ENCODE measurements at places on chromosomes 12 and 14.
A peak's percentile ranks its signal among the peaks of the same experiment; 100 is the strongest.

GRCh38 chr14:68612049-68612448, 180.8 kb downstream of the ZFP36L1 start:
- DNase-seq = no peak

GRCh38 chr12:49904601-49905000, 901 bp upstream of the FAIM2 start:
- no peak for DNase-seq

DNA sequence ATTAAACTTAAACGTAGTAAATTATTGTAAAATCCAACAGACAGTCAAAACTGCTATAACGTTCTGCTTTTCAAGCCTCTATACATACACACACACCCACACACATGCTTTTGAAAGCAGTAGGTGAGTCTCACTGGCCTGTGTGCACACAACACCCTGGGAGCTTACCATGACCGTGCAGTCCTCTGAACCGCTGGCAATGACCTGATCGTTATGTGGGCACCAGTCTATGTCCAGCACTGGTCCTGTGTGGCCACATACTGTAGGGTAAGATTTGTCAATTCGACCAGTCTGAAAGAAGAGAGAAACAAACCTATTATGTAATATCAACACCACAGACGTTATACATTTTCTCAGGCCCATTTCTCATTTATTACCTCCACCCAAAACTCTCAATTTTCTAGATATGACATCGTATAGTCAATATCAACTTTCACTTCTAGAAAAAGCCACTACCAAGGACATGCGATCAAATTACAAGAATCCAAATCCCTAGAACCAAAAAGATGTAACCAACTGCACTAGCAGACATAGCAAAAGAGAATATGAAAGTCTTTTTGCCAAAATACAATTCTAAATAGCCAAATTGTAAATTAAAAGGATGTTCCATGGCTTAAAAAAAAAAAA, 44.5 kb upstream of the SELPLG start:
- no peak for DNase-seq

GRCh38 chr12:120183211-120183631, 11.3 kb downstream of the GCN1 start:
- DNase-seq = no peak

DNA sequence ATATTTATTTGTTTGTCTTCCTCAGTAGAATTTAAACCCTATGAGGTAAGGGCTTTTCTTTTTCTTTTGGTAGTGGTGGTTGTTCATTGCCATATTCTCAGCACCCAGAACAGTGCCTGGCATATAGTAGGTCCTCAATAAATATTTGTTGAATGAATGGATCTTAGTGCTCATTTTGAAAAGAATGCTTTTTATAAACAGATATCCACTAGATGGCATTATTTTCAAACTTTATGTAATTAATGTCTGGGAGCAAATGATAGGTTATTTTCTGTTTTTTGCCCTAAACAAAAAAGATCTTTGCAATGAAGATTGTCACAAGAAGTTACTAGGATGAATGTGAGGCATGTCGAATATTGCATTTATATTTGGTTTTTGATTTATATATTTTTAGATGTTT, 64.1 kb downstream of the RAD51B start:
- DNase-seq = no peak

DNA sequence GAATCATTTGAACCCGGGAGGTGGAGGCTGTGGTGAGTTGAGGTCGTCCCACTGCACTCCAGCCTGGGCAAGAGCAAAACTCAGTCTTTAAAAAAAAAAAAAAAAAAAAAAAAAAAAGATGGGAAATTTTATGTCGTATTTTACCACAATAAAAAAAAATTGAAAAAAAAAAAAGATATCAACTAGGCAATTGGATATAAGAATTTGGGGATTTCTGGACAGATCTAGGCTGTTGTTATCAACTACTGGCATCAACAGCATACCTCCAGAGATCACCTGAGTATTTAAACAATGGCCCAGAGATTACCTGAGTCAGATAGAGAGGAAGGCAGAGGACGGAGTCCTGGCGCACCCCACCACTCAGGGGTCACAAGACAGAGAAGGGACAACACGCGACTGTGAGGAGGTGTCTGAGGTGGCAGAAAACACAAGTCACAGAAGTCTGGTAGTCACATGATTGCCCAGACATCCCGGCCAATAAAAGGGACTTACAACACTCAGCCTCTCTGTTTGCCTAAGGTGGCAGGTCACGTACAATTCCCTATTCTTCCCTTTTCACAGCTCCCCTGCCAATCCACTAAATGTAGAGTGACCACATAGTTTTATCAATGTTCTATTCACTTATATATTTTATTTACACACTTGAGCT, 1.8 kb downstream of the SPRING1 start:
- DNase-seq = no peak

DNA sequence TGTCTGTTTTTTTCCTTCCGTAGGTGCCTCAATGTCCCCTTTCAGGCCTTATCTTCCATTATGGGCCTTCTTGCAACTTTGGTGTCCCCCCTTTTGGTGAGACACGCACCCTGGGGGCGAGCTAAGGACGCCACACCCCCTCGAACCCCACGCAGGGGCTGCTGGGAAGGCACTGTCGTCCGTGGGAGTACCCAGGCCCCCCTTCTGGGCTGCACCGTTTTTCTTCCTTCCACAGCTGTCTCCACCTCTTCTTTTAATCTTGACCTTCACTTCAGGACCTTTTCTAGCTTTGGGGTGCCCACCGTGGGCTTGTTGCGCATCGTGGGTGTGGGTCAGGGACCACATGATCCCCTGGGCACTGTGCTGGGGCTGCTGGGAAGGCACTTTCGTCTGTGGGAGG, 271.8 kb downstream of the ALG10 start:
- DNase-seq = no peak

- DNase-seq = no peak
Observed at GRCh38 chr12:42631513-42631912, 42.0 kb upstream of the PRICKLE1 start.

DNA sequence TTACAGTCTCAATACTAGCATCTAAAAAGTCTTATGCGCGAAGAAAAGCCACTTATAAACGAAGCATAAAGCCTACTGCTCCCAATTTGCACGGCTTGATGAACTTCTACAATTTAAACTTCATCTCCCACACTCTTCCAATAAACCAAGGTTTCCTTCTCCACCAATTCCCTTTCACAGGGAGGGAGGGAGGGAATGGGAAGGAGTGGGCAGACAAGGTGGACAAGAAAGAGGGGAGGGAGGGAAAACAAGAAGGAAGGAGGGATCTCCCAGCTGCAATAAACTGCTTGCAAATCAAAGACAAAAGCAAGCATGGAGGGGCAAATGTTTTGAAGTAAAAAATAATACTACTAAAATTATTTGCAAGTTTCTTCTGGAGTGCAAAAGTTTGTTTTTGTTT, 64.5 kb downstream of the MED13L start:
- no peak for DNase-seq

DNA sequence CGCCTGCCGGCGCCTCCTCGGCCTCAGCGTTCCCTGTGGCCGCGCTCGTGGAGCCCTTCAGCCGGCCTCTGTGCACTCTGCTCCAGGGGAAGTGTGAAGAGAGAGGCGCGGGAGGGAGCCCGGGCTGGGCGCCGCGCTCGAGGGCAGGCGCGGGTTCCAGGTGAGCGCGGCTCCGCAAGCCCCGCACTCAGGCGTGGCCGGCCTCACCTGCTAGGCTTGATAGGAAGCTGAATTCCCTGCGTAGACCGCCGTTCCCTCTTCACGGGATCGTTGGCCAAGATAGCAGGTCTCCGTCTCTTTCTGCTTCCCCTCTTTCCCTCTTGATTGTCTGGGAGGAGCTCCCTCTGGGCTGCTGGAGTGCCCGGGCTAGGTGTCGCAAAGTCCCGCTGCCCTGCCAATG, 89.7 kb downstream of the ASCL4 start:
- no peak for DNase-seq

GRCh38 chr12:126648074-126648473, 1582.8 kb downstream of the AACS start:
- no peak for DNase-seq

GRCh38 chr12:70536650-70537049, 100.6 kb downstream of the PTPRB start:
- no peak for DNase-seq

- no peak for DNase-seq
Observed at GRCh38 chr12:106369624-106370346, 12.2 kb downstream of the POLR3B start.

GRCh38 chr14:89773644-89774316, 180.8 kb downstream of the EFCAB11 start:
- peak; percentile 51 for DNase-seq

DNA sequence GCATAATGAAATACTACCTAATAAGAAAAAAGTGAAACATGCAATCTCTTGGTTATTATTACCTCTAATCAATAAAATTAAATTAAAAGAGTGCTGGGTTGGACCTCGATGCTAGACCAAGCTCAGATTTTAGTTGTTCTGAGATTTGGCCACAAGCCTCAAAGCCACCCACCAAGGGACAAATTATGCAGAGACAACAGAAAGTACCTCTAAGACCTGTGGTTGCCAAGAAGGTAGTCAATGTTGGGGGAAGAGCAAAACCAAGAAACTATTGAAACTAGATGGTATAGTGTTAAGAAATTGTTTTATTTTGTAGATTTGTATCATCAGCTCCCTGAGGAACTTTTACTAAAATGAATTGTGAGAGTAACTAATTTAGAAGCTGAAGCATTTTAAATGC, 43.8 kb upstream of the ARID2 start:
- DNase-seq = no peak

- DNase-seq = no peak
Observed at GRCh38 chr12:23947395-23947794, 2.1 kb downstream of the SOX5 start.

DNA sequence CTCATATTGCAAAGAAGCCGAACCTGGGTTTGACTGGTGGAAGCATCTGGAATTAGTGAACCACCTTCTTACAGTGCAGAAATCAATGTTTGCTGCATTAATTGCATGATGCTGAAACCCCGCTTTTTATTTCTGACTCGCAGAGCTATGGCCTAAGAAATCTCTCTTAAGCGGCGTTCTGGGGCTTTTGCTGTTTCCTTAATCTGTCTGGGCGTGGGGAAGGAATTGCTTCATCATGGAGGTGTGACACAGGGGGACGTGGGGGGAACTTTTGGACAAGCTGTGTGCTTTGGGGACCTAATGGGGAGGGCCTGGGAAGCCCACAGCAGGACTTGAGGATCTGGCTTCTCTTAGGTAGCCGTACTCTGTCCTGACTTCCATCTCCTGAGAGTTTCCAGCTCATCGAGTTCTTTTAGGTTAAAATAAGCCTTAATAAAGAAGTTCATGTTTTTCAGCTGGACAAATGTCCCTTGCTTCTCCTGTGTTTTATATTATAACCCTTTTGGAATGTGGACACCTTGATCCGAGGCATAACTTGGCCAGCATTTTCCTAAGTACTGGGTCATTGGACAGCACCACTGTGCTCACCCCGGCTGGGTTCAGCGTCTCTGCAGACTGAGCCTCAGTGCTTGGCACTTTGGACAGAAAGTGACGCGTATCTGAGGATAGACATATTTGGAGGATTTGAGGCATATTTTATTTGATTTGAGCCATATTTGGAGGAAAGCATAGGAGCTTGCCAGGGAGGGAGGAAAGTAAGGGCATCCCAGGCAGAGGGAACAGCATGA, 192.1 kb upstream of the MYL2 start:
- DNase-seq = no peak

DNA sequence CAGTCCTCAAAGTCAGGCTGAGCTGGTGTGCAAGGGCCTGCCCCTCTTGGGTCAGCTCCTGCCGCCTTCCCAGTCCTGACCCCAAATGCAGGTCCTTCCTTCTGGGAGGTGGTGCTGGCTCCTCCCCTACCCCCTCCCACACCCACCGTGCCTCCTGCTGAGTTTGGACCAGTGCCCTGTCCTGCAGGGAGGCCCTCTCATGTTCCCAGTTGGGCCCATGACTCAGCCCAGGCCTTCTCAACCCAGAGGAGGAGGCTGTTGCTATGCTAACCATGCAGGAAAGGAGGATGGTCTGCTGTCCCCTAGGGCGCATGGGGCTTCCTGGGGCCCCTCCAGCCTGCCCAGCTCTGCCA, 4.4 kb downstream of the ZBTB42 start:
- no peak for DNase-seq

GRCh38 chr12:50734409-50735263, 29.3 kb upstream of the ATF1 start:
- no peak for DNase-seq

DNA sequence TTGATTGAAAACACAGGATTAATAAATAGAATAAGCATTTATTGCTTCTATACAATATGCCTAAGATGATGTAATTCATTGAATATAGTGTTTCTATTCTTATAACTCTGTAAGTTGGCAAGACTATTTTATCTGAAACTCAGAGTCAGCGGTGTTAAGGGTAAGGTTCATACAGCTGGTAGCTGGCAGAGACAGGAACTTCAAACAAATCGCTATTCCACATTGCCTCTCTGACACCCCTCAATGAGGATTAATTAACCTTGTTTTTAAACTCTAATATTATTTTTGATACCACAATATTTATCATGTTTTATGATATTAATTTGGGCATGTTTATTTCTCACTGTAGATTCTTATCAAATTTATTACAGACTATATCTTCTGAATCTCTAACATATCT, 323.4 kb downstream of the ACSS3 start:
- DNase-seq = no peak

- no peak for DNase-seq
Observed at GRCh38 chr12:93609281-93610192, 37.1 kb downstream of the SOCS2 start.

GRCh38 chr12:108768591-108769500, 37.5 kb upstream of the CORO1C start:
- peak; percentile 1 for DNase-seq

DNA sequence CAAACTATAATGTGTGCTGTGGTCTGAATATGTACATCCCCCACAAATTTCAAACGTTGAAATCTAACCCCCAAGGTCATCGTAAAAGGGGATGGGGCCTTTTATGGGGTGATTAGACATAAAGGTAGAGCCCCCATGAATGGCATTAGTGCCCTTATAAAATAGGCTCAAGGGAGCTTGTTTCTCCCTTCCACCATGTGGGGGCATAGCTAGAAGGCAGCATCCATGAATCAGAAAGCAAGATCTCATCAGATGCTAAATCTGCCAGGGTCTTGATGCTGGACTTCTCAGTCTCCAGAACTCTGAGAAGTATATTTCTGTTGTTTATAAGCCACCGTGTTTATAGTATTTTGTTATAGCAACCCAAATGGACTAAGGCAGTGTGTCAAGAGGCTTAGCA, 33.4 kb upstream of the IGF1 start:
- no peak for DNase-seq

GRCh38 chr12:54032627-54033100, at the start of gene HOXC5:
TSS of gene HOXC5 (plus strand) at chr12:54033050. CDS start at chr12:54033123, 73 bp downstream.
- peak; percentile 37 for DNase-seq

GRCh38 chr12:127214186-127214585, 1052.8 kb upstream of the TMEM132C start:
- DNase-seq = no peak

- no peak for DNase-seq
Observed at GRCh38 chr12:128269181-128269591, 2.2 kb downstream of the TMEM132C start.

- DNase-seq = no peak
Observed at GRCh38 chr12:19085090-19085489, 44.4 kb upstream of the PLEKHA5 start.

- DNase-seq = no peak
Observed at GRCh38 chr12:26868447-26869103, 35.6 kb upstream of the ITPR2 start.

GRCh38 chr12:47193066-47193465, 113.3 kb upstream of the AMIGO2 start:
- DNase-seq = no peak

All from stimulated activated CD8-positive, alpha-beta memory T cell treated with anti-CD3 and anti-CD28 coated beads, Interleukin-7, amount 100 ng/mL, for 4 hours (primary cell).